ENCODE measurements at places on chromosomes 3 and 15.

GRCh38 chr3:126746395-126747177 is 42.5 kb downstream of the CHCHD6 start:
- peak; percentile 67 for DNase-seq

DNA sequence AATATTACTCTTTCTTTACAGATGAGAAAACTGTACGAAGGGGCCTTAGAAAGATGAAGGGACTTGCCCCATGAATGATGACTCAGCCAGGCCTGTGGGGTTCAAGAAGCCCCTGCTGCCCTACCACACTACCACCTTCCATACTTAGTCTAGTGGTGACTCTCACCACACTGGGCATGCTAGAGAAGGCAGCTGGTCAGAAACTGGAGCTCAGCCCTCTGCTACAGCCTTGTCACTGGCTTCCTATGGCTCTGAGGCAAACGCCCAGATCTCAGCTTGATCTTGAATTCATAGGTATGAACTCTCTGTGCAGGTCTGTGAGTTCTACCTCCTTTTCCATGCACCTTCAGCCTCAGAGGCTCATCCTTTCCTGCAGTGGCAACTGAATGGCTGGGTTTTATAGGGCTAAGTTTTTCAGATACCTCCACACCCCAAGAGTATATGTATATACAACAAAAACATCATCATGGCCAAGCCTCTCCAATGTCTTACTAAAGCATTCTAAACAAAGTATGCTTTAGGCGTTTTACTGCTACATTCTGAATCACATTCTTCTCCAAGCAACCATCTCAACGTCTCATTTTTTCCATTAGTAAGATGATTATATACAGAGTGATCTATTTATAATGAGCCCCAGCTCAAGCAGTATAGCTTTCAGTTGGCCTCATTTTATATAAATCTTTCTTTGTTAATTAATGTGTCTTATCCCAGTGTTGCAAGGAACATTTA is 234.1 kb downstream of the GREM1 start:
- no peak for DNase-seq

DNA sequence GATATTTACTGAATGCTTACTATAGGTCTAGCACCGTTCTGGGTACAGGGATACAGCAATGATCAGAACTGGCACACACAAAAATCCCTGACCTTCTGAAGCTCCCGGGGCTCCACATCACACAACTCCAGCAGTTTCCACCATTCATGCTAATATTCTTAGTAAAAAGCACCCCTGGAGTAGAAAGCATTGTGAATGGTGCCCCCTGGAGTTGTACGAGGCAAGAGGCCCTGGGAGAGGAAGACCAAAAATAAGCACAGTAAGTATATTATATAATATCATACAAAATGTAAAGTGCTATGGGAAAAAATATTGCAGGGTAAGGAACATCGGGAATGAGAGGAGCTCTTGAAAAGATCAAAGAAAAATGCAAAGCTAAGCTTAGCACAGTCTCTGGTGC is 790 bp upstream of the SRGAP3 start:
- no peak for DNase-seq

DNA sequence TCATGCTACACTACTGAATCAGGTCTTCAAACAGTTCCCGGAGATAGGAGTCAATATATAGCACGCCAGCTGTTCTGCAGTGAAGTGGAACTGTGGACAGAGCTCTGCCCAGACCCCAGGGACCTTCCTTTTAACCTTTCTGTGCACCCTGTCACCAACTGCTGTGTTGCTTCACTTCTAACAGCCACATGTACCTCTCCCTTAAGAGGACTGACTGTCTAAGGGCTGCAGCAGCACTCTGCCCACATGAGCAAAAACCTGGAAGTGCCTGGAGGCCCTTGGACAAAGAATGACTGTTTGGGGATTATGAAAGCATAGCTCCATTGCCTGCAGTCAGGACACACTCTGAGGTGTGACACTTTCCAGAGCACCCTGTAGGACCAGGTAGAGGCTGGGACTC is 88.3 kb upstream of the CTNNB1 start:
- no peak for DNase-seq

- DNase-seq = no peak
Measured at GRCh38 chr3:36648241-36649034, 115.9 kb downstream of the DCLK3 start.

GRCh38 chr15:66593219-66593780 is 27.5 kb upstream of the LCTL start:
- DNase-seq = no peak

DNA sequence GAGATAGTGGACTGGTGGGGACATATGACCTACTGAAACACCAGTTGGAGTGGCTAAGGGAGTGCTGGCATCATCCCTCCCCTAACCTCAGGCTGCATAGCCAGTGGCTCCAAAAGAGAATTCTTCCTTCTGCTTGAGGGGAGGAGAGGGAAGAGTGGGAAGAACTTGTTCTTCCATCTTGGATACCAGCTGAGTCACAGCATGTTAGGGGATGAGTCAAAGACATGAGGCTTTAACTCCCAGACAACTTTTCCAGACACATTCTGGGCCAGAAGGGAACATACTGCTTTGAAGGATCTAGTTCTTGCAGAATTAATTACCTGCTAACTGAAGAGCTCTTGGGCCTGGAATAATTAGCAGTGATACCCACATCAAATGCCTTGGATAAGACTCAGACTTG is 36.8 kb upstream of the PEX5L start:
- no peak for DNase-seq

- DNase-seq = no peak
Measured at GRCh38 chr3:127915937-127916493, 983 bp downstream of the KBTBD12 start.

DNA sequence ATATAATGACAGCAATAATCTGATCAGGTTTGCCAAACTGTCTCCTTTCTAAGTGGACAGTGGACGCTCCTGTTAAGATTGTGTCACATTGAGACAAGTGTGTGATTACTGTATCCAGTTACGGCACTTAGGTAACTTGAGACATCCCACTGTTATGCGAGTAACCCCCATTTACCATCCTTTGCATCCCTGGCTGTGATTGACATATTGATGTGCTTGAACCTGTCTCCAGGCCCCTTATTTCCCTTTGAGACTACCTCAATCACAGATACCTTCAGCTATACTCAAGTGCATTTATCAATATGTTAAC is 785.2 kb downstream of the NR2F2 start:
- DNase-seq = no peak

GRCh38 chr3:12507591-12508281 is 23.5 kb downstream of the TSEN2 start:
- DNase-seq = no peak

DNA sequence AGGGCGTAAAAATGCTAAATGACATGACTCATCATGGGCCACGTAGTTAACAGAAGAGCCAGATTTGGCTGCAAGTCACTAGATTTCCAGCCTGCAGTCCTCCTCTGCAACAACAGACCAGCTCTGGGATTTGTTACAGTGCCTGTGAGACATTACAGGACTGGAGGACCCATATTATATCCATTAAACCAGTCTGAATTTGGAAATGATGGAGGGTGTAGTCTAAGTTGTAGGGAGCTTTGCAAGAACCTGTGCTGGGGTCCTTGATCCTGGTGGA is 10.8 kb downstream of the ZNF774 start:
- no peak for DNase-seq

GRCh38 chr3:58683466-58683865 is 16.9 kb upstream of the FAM3D start:
- DNase-seq = no peak

GRCh38 chr3:69174871-69175737 is 52.7 kb upstream of the LMOD3 start:
- DNase-seq = no peak

GRCh38 chr3:32842531-32842931 is 24.7 kb downstream of the TRIM71 start:
- DNase-seq = no peak

- DNase-seq = no peak
Measured at GRCh38 chr15:64383760-64384159, 2.5 kb upstream of the PCLAF start.

DNA sequence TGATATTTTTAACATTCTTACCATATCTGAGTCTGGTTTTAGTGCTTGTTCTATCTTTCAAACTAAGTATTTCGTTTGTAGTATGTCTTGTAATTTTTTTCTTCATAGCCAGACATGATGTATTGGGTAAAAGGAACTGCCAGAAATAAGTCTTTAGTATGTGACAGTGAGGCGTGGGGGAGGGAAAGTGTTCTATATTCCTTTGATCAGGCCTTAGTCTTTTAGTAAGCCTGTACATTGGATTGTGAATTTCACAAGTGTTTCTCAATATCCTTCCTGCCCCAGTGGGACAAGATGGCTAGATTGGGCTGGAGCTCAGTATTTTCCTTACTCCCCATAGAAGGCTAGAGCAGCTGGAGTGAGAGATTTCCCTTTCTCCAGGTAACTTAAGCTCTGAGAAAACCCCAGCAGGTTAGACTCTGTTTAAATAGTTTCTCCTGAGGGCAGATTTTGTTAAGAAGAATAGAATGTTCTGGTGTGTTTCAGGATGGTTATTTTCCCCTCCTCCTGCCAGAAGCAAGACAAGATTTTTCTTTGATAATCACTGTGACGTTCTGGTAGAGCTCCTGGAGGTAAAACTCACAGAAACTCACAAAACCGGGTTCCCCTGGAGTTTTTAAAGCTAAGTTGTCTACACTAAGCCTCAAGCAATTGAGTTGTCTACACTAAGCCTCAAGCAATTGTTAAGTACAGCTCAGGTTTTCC is 140.7 kb upstream of the ARPP21 start:
- no peak for DNase-seq

- DNase-seq = no peak
Measured at GRCh38 chr3:164460851-164461250, 617.4 kb downstream of the SI start.

- no peak for DNase-seq
Measured at GRCh38 chr3:188775412-188775811, 396.4 kb upstream of the TPRG1 start.

DNA sequence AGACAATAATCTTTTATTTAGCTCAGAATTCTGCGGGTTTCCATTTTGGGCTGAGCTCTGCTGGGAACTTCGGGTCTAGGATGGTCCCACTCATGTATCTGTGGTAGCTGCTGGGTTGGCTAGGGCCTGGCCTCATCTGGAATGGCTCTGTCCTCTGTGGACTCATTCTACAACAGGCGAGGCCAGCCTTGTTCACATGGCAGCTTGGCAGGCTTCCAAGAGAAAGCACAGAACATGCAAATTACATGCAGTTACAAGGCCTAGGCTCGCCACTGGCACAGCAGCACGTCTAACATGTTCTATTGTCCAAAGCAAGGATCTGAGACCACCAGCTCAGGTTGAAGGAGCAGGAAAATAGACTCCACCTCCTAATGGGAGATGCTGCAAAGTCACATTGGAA is 431.4 kb downstream of the PDCD6IP start:
- DNase-seq = no peak

DNA sequence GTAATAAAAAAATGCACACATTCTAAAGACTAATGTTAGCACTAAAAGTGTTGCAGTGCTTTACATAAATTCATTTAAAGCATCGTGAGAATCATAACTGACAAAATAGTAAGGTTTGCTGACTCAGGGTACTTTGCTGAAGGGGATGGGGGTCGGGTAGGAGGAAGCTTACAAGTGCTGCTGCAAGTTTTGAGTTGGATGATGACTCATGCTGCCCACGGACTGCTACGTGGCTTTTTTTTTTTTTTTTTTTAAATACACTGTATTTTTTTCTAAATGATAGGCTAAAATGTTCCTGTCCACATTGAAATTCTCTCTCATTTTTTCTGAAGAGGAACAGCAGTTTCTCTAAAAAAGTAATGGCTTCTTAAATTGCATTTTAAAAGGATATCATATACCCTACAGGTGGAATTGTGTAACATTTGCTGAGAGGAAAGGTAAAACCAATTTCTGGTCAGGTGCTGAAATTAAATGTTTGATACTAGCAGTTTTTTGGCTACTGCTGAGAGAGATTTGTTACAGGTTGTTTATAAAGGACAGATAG is 2.2 kb downstream of the MAPK6 start:
- peak; percentile 77 for DNase-seq

DNA sequence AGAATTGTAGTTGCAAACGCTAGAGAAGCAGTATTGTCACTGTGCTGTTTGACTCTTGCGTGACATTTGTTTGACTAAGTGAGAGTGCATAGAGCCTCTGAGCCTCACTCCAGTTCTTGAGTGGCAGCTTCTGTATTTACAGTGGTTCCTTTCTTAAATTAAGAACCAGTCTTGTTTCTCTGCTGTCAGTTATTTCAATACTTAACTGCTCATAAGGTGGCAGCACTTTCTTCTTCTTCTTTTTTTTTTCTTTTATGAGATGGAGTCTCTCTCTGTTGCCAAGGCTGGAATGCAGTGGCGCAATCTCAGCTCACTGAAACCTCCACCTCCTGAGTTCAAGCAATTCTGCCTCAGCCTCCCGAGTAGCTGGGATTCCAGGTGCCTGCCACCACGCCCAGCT is 372.1 kb downstream of the LPP start:
- DNase-seq = no peak

DNA sequence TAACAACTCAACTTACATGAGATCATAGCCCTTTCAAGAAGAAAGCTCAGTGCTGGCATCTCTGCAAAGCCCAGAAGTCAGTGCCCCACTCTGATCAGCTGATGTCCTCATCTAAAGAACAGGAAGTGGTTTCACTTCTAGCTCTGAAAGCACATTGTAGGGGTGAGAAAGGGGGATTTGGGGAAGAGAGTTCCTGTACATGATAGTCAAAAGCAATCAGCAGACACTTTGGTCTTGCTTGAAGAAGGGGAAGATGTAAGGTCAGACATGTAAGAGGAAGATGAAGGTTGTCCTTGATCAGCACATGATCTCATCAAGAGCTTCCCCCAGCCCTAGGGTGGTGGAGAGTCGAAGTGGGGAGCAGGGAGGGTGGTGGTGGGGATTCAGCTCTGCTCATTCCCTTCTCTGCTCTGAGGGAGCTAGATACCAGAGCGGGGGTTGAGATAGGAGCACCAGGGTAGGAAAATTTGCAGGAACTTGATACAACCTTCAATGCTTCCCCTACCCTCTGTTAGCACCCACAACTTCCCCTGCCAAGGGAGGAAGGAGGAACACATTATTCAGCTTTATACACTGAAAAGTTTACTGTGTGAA is 76.4 kb upstream of the ETV5 start:
- peak; percentile 17 for DNase-seq

GRCh38 chr3:117637666-117638065 is 928.1 kb downstream of the TUSC7 start:
- no peak for DNase-seq

- no peak for DNase-seq
Measured at GRCh38 chr3:66856533-66856932, 141.6 kb upstream of the KBTBD8 start.

GRCh38 chr15:78927077-78927790 is 17.6 kb downstream of the CTSH start:
- no peak for DNase-seq

DNA sequence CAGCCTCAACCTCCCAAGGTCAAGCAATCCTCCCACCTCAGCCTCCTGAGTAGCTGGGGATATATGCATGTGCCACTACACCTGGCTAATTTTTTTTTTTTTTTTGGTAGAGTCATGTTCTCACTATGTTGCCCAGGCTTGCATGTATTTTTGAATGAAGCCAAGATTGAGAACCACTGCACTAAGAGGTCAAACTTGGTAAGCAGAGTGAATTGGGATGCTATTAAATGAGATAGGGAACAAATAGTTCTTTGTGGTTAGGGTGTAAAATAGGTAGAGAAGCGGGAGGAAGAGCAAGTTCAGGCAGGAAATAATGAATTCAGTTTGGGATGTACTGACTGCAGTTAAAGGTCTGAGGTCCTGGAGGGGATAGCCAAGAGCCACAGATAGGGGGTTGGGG is 39.9 kb upstream of the PIAS1 start:
- DNase-seq = no peak

All from testis (tissue), 5 donors.